NCI-H2107 (cell line): ENCODE measurements at places on chromosomes 1 and 21.

GRCh38 chr1:21175670-21176581 is 771 bp downstream of the EIF4G3 start:
- DNase-seq, result no peak

DNA sequence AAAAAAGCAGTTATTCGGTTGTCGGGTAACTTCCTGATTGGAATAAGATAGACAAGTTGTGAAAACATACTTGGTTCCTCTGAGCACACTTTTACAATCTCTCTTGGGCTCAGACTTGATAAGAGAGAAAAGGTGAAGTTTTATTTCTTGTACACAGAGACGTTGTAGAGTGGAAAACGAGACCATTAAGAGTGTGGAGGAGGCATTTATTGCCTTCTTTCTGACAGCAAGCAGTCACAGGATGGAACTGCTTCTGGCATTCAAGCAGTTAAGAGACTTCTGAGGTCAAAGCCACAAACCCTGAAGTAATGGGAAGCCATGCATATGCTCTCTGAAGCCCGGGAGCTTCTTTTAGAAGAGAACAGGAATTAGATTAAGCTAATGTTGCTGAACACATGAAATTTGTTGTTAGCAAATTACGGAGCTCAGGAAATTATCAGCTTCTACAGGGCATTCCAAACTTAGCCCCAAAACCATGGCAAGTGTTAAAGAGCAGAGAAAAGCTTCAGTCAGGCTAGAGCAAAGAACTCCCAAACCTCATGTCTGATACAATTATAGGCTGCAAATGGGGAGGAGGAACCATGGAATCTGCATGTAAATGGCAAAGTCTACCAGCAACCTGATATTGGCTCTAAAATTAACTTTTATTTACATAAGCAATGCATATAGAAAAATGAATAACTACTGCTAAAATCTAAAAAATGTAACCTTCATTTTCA is 26.0 kb downstream of the S1PR1 start:
- DNase-seq, result no peak

DNA sequence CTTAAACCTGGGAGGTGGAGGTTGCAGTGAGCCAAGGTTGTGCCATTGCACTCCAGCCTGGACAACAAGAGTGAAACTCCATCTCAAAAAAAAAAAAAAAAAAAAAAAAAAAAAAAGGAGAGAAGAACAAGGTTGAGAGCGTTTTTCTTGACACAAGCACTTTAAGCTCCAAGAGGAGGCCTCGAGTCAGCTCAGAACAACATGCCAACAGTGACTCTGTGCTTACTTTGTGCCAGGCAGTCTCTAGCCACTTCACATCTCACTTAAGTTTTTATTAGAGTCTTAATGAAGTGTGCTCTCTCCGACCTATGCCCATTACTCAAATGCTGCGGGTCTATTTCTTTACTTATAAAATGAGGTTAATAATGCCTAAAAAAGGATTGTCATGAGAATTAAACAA is 13.0 kb downstream of the ATP1A1 start:
- no peak for DNase-seq

DNA sequence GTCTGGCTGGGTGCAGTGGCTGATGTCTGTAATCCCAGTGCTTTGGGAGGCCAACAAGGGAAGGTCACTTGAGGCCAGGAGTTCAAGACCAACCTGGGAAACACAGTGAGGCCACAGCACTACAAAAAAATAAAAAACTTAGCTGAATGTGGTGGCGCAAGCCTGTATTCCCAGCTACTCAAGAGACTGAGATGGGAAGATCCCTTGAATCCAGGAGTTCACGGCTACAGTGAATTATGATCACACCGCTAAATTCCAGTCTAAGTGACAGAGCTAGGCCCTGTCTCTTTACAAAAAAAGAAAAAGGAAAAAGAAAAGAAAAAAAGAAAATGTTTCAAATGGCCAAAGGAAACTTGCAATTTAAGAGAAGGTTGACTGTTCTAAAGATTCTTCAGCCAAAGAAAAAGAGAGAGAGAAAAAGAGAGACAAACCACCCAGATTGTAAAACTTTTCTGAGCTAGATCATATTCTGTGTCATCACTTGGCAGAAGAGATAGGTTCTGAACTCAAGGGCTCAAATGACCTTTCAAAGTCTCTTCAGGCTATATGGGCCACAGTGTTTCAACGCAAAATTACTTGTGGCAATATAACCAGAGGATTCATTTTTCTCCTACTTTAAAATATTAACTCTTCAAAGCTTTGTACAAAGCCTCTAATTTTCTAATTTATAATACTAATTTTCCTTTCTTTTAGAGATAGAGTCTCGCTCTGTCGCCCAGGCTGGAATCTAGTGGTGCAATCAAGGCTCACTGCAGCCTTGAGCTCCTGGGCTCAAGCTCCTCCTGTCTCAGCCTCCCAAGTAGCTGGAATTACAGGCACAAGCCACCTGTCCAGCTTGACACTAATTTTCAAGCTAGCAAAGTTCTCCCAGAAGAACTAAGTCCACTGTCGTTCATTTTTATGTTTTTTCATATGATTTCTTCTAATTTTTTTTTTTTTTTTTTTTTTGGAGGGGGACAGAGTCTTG is 20.5 kb downstream of the ARID4B start:
- no peak for DNase-seq

- DNase-seq, result no peak
Observed at GRCh38 chr1:53562291-53562980, 103.2 kb downstream of the DMRTB1 start.

DNA sequence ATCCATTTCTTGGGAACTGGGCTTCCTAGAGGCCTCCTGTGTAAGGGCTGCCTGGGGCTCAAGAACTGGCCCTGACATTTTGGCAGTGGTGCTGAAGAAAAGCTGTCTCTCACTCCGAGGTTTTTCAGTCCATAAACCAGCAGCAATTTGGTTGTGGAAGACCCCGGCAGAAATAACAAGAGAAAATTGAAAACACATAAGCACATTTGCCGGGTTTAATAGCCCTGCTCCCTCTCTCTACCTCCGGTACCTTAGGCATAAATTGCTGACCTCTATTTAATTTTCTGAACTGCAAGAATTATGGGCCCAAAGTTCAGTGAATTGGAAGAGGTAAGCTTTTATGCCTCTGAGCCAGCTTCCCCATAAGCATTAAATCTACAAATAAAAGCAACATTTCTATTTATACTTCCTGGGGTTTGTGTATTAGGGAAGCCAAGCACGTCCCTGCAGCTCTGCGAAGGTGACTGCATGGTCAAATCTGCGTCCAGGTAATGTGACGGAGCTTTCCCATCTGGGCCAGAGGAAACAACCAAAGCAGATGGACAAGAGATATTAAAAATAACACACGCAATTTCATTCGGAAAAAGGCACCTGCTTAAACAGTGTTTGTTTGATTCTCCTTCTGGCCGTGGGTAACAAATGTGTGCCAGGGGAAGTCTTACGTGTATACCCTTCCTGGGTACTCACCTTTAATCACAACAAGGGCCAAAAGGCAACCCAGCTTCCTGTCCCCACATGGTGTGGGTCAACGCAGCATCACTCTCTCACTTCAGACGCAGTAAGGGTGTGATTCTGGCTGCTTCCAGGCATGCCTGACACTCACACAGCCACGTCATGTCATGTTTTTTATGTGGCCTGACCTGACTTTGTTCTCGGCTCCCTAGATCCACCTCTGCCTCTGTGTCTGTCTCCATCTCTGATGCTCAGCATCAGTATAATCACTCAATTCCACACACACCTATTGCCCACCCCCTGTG is 69.2 kb downstream of the PAPPA2 start:
- DNase-seq, result no peak

DNA sequence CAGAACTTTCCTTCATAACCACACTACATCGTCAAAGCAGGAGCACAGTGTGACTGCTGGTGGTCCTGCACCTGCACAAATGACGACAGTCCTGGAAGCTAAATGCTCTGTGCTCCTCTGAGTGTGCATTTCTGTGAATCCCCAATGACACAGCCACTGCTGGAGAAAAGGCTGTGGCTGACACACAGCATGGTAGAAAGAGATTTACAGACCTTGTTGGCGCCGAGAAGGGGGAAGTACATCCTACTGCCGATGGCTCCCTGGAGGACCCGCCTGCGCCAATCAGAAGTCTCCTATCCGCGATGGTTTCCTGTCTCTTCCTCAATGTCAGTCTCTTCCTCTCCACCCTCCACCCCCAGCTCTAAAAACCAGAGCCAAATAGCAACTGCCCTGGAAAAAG is 115.4 kb upstream of the RAB4A start:
- no peak for DNase-seq

DNA sequence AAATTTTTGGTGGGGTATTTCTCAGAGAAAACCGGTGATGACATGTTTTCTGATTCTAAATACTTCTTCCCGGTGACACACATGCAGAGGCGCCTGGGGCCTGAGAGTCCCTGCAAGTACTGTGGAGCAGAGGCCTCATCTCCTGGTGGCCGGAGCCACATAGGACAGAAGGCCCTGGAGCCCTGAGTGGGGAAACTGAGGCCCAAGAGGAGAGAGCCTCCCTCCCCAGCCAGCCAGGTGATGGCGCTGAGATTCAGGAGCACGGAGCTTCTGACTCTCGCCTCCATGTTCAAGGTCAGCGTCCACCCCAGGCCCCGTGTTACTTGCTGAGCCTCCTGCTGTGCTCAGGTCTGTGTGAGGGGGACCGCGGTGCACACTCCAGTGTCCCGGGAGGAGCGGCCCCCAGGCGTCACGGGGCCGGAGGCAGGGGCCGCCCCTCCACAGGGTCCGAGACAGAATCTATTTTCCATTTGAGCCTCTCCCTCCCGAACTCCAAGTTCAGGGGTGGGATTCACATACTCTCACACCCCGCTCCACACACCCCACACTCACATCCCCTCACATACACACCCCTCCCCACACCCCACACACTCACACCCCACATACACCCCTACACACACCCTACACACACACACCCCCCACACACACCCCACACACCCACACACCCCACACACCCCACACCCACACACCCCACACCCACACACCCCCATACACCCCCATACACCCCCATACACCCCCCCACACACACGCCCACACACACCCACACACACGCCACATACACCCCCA is 43.8 kb downstream of the SLX9 start:
- no peak for DNase-seq

GRCh38 chr1:218572050-218572449 is 226.9 kb downstream of the TGFB2 start:
- DNase-seq, result no peak

- DNase-seq, result no peak
Observed at GRCh38 chr1:220198186-220199005, 73.9 kb downstream of the RAB3GAP2 start.

- DNase-seq, result no peak
Observed at GRCh38 chr1:110600716-110601115, 5.4 kb downstream of the KCNA2 start.
